ENCODE measurements at places on chromosomes 1 and 21.
A peak's percentile ranks its signal among the peaks of the same experiment; 100 is the strongest.

- DNase-seq, result no peak
These were observed 190.9 kb downstream of the GIPC2 start for GRCh38 chr1:78236716-78237115.

DNA sequence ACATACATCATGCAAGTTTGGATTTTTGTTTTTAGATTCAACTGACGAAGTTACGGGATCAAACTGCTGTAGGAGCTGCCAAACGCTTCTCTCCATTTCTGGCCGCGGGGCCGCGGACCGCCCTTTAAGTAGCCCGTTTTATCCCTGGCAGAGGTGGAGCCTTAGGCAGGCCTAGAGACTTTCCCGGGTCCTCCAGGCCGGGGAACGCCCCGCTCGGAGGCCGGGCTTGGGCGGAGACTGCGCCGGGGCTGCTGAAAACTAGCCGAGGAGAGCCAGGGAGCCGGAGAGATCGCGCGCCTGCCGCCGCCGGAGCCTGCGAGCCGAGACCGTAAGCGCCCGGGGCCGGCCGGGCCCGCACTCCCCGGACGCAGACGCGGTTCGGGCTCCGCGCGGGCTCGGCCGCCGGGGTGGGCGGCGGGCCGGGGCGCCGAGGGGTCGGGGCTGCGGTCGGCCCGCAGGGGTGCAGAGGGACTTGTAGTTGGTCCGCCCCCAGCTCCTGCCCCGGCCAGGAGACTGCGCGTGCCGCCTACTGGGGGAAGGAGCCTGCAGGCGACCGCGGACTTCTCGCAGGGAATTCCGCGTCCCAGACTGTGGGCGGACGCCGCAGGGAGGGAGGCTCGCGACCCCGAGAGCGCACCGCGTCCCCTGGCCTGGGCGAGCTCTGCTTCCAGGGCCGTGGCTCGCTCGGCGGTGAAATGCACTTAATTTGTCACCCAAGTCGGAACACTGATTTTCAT is at the start of gene EPHX1:
EPHX1 (plus strand) TSS at position 283 of the 737 bp plus-strand sequence. CDS start 18,606 bp downstream, outside the sequence.
- DNase-seq, result peak; percentile 85

DNA sequence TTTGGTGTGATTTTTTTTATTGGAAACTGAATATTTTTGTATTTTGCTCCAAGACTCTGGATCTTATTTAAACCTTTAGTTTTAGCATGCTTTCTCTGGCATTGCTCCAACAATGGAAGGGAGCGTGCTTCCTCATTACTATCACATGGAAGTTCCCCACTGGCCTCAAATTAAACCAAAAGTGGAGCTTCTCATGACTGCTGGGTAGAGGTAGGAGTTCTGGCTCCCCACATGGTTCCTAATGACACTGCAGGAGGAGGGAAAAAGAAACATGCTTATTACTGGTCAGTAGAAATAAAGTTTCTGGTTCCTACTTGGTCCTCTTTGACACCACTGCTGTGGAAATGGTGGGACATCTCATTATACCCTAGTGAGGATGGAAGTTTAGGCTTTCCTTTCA is 310.5 kb downstream of the PTGER3 start:
- DNase-seq, result no peak

- no peak for DNase-seq
These were observed 189.1 kb upstream of the C1orf87 start for GRCh38 chr1:60262701-60263100.

- DNase-seq, result no peak
These were observed 16.2 kb downstream of the ODR4 start for GRCh38 chr1:186391841-186392240.

- no peak for DNase-seq
These were observed 4.5 kb downstream of the TRAF5 start for GRCh38 chr1:211331011-211331709.

DNA sequence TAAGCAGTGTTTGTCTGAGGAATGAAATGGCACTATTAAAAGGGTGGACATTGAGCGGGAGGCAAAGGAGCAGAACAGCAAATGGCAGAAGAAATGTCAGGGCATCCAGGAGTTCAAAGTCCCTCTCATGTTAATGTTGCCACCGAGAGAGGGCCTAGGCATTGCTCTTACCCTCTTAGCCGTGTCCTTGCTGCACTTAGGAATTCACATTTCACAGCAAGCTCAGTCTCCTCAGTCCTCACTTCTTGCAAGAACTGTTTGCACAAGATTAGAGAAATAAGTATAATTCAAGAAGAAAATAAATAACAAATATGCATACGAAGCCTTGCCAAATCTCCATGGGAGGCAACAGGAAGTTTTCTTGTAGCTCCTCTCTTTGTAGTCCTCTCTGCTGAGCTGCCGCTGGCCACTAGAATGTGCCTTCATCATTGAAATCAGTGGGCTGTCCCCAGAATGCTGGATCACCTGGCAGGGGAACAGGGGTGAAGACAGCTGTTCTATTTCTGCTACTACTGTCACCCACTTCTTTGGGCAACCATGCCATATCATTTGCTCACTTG is 205.8 kb downstream of the ZNF326 start:
- DNase-seq, result no peak

DNA sequence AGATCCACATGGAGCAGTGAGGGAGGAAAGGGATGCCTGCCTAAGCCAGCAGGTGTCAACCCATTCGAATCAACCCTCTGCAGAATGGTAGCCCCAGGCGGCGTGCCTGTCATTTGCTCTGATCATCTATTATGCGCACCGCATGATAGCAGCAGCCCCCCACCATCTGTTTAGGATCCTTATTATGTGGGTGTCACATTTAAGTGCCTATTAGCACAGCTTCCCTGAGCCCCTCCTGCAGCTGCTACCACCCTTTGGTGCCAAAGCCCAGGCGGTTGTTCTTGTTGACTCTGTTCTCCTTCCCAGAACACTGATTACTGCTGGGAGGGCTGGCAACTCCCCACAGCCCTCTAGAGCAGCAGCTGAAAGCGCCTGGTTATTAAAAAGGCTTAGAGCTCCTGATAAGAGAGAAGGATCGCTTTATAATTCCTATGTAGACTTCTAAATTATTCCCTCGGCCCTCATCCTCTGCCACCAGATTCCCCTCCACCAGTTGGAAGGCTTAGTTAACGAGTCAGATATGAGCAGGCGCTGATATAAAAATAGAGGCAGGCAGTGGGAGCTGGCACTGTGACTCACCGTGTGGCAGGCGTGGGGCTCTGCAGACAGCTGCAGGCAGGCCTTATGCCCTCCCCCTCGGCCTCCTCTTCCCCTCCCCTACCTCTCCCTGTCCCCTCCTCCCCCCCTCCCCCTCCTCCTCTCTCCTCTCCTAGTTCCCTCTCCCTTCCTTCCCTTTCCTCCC is 23.0 kb downstream of the ACTA1 start:
- no peak for DNase-seq

- DNase-seq, result no peak
These were observed 6.7 kb downstream of the LDLRAP1 start for GRCh38 chr1:25550155-25550506.

DNA sequence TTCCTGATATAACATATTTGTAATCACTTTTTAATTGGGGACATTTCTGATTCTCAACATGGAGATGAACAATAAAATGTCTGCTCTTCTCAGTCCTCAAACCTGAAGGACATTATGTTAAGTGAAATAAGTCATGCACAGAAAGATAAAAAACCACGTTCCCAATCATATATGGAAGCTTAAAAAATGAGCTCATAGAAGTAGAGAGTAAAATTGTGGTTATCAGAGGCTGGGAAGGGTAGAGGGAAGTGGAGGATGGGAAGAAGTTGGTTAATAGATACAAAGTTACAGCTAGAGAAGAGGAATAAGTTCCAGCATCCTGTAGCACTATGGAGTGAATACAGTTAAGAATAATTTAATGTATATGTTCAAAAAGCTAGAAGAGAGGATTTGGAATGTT is 1.5 kb upstream of the CD48 start:
- no peak for DNase-seq

- DNase-seq, result no peak
These were observed 27.7 kb upstream of the TTLL10 start for GRCh38 chr1:1146026-1146425.

GRCh38 chr1:20691872-20692271 is 25.9 kb downstream of the KIF17 start:
- no peak for DNase-seq

DNA sequence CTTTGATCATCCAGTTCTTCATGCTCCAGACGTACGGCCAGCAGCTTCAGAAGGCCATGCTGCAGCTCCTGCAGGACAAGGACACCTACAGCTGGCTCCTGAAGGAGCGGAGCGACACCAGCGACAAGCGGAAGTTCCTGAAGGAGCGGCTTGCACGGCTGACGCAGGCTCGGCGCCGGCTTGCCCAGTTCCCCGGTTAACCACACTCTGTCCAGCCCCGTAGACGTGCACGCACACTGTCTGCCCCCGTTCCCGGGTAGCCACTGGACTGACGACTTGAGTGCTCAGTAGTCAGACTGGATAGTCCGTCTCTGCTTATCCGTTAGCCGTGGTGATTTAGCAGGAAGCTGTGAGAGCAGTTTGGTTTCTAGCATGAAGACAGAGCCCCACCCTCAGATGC is 32.5 kb downstream of the MX1 start:
- no peak for DNase-seq

DNA sequence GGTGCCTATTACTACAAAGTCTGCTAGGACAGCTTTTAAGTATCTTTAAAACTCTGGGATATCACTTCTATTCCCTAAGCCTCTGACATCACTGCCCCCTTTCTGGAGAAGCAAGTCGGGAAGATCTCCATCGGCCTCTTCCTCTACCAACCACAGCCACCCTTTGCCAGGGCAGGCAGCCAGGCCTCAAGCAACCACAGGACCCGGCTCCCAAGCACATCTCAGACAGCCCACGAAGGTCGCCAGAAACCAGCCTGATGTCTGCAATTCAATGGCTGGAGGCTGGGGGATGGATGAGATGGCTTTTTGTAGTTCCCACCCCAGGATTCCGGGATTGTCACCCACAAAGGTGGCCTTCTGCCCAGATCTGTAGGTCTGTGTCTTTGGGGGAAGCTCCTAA is 70.7 kb downstream of the LGR6 start:
- DNase-seq, result no peak

GRCh38 chr1:223711173-223711572 is 1.2 kb upstream of the CAPN2 start:
- no peak for DNase-seq

DNA sequence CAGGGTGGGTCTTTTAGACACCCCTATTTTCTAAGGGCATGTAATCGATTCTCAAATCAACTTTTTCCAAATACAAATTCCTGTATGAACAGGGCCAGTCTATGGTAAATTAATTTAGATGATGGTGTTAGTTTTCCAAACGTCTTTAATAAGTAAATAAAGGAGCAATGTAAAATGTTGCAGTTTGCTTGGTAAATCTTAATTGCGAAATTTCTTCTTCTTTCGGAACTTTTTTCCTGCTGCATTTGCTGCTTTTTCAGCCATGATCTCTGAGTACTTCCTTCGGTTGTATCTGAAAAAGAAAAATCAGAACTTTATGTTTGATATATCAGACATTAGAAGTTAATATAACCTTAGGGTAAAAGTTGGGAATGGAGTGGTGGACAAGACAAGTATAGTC is 9.4 kb downstream of the DNTTIP2 start:
- DNase-seq, result no peak

GRCh38 chr1:30185809-30186208 is 537.6 kb downstream of the MATN1 start:
- DNase-seq, result no peak

DNA sequence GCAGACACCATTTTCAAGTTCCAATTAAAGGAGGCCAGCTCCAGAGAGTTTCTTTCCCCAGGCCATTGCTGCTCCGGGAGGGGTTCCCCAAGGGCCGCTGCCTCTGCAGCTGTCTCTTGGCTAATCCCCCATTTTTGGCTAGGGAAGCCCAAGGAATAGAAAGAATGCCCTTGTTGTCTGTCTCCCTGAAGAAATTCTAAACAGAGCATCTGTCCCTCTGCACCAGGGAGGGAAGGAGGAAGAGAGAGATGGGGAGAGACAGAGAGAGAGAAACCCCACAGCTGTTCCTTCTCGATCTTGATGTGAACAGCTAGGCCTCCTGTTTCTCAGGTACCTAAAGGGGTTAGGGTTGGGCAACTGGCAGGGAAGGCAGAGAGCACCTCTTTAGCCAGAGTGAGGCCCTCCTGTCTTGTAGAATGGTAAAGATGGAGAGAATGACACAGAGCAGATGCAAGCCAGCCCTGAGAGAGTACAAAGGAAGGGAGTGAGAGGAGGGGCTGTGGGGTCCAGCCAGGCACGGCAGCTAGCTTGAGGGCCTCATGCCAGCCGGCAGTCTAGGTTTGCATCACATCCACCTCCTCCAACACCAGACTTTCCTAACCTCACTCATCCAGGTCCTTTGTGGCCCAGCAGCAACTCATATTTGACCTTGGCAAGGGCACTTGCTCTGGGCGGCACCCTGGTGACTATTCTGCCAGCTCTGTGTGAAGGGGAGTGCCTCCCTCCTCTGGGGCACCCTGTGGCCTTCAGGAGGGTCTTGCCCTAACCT is 13.1 kb downstream of the OPTC start:
- DNase-seq, result no peak

DNA sequence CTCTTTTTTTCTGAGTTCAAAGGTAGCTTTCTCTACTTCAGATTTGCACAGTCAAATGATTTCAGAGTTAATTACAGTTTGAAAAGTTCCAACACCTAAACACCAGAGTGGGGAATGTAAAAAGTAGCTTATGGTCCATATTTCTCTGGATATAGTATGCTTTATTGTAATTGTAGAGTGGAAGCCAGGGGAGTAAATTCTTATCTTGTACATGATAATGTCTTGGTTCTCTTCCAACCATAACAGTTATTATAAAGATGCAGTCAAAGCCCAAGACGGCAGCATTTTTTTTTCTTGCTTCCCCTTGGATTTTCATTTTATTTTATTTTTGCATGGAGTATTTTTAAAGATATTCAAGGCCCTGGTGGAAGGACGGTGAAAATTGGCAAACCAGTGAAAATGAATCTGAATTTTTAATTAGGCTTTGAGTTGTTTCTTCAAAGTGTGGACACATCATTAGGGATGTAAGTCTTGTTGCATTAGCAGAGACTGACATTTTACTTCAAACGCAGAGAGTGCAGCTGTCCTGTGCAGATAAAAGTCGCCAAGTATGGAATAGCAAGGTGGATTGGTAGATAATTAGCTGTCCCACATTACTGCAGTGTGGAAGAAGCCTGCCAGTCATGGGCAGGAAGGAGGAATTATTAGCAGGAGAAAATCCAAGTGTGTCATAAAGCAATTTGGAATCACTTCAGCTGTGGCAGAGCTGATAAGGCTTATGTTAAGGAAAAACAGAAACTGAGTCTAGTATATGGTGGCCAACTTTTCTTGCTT is 11.3 kb downstream of the CACHD1 start:
- no peak for DNase-seq

DNA sequence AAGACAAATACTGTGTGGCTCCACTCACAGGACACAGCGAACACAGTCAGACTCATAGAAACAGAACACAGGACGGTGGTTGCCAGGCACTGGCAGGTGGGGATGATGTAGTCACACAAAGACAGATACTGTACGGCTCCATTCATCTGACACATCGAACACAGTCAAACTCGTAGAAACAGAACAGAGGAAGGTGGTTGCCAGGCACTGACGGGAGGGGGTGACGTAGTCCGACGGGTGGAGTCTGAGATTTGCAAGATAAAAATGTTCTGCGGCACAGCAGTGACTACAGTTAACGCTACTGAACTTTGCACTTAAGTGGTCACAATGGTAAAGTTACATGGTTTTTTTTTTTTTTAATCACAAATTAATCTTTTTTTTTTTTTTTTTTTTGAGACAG is 18.7 kb downstream of the C21orf58 start:
- no peak for DNase-seq

All from frontal cortex (tissue), 4 donors.